ENCODE measurements at places on chromosomes 3 and 15.

GRCh38 chr3:72579191-72579580 is 269.1 kb downstream of the SHQ1 start:
- DNase-seq: no peak

GRCh38 chr15:78684657-78685056 is 43.6 kb upstream of the CHRNB4 start:
- no peak for DNase-seq

DNA sequence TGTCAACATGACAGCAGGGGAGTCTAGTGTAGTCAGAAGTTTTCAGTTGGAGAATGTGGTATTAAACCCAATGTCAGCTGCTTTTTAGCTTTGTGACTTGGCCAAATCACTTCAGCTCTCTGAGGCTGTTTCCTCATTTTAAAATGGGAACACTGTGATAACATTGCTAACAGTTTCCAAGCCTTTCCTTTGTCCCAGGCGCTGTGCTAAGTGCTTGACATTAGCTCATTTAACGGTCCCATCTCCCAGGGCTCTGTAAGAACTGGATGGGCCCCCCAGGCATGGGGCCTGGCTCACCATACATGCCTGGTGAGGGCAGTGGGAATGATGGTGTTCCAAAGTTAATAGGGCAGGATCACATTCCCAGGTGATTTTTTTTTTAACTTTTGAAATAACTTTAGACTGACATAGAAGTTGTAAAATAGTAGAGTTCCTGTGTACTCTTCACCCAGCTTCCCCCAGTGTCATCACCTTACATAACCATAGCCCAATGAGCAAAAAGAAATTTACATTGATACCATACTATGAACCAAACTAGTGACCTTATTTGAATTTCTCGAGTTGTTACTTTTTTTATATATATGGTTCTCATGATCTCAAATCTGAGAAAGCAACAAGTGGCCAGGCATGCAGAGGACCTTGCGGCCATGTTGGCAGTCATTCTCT is 7.7 kb downstream of the RASL12 start:
- no peak for DNase-seq

GRCh38 chr15:84684092-84684491 is 26.1 kb upstream of the NMB start:
- no peak for DNase-seq

DNA sequence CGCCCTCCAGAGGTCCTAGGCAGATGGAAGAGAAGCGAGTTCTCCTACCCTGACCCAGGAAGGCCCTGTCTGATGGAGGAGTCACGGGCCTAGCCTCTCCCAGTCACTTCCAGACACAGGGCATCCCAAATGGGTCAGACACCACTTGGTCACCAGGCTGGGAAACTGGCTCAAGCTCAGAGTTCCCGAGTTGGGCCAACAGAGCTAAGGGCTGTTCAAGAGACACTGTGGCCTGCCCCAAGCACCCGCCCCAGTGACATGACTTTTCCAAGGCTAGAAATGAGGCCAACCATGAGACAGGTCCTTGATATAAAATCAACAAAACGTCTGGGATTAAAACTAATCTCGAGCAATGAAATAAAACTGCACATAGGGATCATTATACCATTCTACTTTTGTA is 113.8 kb downstream of the IQSEC1 start:
- no peak for DNase-seq

All from stimulated activated CD4-positive, alpha-beta T cell treated with anti-CD3 and anti-CD28 coated beads, Interleukin-2, amount 100 ng/mL, for 24 hours (primary cell).